Stimulated activated CD4-positive, alpha-beta T cell treated with anti-CD3 and anti-CD28 coated beads, Interleukin-12 subunit alpha, Interleukin-12 subunit beta, amount 100 ng/mL, for 24 hours (primary cell): ENCODE measurements at places on chromosomes 4 and X.

GRCh38 chr4:6802025-6802424, 19.5 kb downstream of the KIAA0232 start:
- no peak for DNase-seq

GRCh38 chr4:173917255-173917960, 366.1 kb downstream of the FBXO8 start:
- DNase-seq = no peak

DNA sequence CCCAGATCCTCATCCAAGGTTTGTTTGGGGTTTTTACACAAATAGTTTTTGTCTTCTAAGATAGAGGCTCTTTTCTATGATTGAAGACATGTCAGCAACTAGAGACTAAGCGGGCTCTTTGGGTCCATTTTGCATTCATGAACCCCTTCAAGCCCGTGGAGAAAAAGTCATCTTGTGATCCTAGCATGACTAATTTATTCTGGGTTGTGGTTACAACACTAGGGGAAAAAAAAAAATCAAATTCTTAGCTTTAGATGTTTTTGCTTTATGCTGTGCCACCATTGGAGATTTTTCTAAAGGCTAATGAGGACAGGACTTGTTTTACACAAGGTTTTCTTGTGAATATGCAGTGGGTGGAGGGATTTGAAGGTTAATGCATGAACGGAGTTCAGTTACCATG, 440.0 kb downstream of the PCDH7 start:
- DNase-seq = no peak

- no peak for DNase-seq
Observed at GRCh38 chr4:77010841-77011354, 61.3 kb downstream of the SEPTIN11 start.

DNA sequence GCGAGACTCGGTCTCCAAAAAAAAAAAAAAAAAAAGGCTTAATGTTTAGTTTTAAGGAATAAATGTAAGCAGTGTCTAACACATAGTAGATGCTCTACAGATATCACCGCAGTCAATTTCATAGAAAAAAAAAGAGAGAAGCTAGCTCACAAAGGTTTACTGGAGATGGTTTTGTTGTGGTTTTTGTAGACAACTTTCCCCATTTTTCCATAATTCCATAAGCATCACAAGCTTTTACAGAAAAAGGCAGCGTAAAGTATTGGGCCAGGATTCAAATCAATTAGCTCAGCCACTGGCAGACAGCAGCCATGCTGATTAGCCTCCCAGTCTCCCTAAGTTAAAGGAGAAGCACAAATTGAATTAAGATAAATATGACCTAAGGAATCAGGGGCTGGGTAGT, 1.5 kb downstream of the GRSF1 start:
- DNase-seq = no peak

DNA sequence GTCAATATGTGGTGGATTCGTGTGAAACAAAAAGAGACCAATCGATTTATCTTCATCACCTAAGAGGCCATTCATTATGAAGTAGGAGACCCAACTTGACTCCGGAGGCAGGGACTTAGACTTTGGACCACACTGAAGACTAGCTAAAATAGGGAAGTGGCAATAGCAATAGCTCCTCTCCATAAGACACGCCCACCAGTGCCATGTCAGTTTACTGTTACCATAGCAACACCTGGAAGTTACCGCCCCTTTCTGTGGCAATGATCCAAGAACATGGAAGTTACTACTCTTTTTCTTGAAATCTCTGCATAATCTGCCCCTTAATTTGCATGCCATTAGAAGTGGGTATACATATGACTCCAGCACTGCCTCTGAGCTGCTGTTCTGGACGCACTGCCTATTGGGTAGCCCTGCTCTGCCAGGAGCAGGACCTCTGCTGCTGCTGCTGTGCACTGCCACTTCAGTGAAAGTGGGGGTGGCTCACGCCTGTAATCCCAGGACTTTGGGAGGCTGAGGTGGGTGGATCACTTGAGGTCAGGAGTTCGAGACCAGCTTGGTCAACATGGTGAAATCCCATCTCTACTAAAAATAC, 163.2 kb downstream of the PRKX start:
- DNase-seq = no peak

GRCh38 chr4:89704651-89705395, 132.1 kb downstream of the SNCA start:
- DNase-seq = no peak

GRCh38 chr4:6360385-6360784, 90.7 kb downstream of the WFS1 start:
- no peak for DNase-seq

DNA sequence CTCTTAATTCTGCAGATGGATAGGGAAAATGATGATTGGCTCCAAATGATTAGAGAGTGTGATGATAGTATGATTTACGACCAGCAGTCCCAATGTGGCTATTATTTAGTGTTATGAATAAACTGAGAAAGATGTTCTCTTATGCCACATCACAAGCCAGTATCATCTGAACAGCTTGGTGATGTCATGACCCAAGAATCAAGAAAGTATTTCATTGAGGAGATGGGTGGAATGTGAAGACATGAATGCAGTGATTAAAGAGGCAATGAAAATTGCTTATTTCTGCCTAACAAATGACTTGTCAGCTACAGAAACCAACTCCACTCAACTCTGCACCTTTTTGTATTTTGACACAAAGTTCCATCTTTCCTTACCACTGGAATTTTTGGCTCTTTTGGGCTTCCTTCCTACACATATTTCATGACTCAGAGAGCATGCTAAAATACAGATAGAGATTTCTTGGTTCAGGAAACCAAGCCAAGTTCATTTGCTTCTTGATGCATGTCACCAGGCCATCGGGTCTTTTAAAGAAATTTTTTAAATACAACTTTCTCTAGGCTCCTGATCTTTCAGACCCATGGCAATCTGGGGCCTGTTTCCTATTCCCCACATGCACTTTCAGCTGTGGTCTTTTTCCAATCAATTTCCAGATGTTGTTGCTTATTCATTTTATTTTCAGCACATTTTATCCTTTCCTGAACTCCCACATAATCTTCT, 174.2 kb downstream of the HHIP start:
- no peak for DNase-seq

DNA sequence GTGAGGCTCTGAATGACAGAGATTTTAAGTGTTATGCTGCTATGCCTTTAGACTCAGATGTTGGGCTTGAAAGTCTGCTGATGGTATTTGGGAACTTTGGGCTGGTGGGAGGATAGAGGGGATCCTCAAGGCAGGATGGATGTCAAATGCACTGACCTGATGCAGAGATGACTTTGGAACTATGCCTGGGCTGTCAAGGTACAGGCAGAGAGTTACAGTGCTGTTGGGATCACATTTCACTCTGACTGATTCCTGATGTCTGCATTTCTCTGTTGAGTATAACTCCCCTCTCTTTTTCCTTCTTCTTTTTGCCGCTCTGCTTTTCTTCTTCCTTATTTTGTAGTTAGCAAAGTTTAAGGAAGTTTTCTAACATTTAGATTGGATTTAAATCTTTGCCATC, 271.8 kb upstream of the ARX start:
- DNase-seq = no peak

DNA sequence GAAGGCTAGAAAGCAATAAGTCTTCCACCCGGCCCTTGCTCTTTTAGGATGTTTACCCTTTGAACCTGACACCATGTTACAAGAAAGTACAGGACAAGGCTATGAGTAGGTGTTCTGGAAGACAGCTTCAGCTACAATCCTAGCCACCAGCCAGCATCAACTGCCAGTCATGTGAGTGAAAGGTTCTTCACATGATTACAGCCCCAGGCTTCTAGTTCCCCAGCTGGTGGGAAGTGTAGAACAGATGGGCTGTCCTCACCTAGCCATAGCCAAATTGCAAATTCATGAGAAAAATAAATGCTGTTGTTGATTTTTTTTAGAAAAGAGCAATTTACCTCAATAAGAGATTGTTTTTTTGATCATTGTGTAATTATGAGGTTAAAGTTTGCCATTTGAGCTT, 60.8 kb downstream of the GRXCR1 start:
- DNase-seq = no peak

GRCh38 chrX:103883533-103883932, 51.5 kb upstream of the RAB9B start:
- no peak for DNase-seq

- DNase-seq = no peak
Observed at GRCh38 chr4:167622481-167623240, 388.4 kb upstream of the SPOCK3 start.

DNA sequence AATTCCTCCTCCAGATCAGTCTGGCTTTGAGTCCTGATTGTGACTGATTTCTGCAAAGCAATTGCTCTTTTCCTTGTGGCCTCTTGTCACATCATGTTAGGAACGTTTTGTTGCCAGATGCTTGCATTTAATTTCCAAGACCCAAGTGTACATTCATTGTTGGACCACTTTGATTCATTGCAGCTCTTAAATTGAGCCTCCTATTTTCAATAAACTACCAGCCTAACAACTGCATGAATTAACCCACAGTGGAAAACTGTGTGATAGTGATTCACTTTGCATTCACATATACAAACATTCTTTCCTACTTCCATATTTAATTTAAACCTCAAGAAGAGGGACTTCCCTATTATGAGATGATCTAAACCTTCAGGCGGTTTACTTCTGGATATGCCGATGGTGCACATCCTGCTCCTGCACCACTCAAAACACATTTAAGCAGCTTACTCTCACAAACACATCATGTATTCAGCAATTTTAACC, 118.4 kb downstream of the AFF1 start:
- DNase-seq = no peak

- DNase-seq = no peak
Observed at GRCh38 chrX:41108007-41108406, 22.8 kb downstream of the USP9X start.

DNA sequence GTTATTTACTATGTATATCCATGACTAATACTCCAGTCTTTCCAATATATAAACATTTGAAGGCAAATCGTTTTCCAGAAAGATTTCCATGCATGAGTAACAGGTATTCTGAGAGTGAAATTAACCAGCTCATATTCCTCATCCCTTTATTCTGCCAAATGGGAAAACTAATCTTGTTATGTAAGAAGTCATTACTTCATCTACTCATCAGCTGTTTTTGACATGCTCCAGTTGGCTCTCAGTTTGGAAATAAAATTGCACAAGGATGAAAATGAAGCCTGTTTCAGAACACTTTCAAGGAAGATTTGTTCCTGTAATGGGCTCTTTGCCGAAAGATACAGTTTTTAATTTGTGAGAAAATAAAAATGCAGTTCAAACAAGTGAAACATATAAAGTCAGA, 121.9 kb downstream of the KCTD8 start:
- no peak for DNase-seq

- no peak for DNase-seq
Observed at GRCh38 chr4:75494563-75494962, 19.6 kb downstream of the RCHY1 start.

GRCh38 chr4:140238351-140239056, 84.5 kb upstream of the MAML3 start:
- DNase-seq = no peak

GRCh38 chr4:104763554-104764222, 269.0 kb upstream of the CXXC4 start:
- DNase-seq = no peak

DNA sequence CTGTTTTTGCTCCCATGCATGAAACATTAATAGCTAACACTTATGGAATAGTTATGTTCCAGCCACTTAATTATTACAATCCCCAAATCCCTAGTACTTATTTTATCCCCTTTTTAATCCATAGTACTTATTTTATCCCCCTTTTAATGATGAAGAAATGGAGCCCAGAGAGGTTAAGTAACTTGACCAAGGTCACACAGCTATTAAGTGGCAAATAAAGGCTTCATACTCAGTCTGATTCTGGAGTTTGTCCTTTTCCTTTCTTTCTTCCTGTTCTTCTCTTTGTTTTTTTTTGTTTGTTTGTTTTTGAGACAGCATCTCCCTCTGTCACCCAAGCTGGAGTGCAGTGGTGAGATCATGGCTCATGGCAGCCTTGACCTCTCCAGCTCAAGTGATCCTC, 2.2 kb downstream of the NKAP start:
- DNase-seq = no peak

DNA sequence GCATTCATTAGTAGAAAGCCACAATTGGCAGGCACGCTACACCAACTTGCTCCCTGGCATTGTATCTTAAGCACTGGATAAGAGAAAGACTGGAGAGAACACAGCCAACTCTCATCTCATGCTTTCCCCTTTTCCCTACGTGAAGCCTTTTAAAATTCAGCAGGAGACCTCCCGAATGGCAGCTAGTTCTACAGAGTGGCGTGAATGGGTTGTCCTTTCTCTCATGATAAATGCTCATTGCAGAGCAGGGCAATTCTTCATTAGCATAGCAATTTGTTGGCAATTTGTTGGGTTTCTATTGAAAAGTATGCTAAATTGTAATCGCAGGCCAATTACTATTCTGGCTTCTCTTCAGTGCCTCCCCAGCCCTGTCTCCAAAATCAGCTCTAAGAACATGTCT, 48.0 kb downstream of the SEPTIN11 start:
- DNase-seq = no peak

GRCh38 chr4:33579951-33580350, 2664.4 kb downstream of the ARAP2 start:
- no peak for DNase-seq

DNA sequence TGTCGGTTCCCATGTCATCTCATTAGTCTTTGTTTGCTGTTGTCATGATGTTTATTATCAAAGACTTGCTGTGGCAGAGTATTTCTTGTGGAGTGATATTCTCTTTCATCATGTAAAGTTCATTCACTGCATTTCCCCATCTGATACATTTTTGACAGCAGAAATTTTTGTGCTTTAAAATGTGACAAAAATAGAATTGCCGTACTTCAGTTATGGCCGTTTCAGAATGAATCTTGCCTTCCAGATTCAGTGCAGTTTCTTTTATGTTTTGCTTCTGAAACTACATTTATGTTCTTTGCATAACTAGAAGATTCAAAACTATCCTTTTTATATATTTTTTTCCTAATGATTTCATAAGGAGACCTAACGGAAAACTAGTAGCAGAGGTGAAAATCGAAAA, 10.0 kb downstream of the CSTF2 start:
- no peak for DNase-seq

GRCh38 chrX:66036231-66036630, 3.6 kb downstream of the VSIG4 start:
- no peak for DNase-seq

DNA sequence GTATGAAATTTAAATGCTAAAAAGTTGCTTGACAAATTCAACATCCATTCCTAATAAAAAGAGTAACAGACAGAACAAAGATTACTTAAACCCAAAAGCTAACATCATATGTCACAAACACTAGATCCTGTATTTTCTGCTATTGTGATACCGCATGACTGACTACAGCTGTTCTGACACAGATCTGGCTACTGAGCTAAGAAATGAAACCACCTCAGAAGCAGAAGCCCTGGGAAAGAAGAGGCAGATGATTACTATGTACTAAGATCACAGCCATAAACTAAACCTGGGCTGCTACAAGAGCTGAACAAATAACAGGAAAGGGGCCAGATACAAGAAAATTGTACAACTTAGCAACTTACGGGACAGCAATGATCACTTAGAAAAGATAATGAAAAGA, 9.4 kb downstream of the LETM1 start:
- DNase-seq = no peak

DNA sequence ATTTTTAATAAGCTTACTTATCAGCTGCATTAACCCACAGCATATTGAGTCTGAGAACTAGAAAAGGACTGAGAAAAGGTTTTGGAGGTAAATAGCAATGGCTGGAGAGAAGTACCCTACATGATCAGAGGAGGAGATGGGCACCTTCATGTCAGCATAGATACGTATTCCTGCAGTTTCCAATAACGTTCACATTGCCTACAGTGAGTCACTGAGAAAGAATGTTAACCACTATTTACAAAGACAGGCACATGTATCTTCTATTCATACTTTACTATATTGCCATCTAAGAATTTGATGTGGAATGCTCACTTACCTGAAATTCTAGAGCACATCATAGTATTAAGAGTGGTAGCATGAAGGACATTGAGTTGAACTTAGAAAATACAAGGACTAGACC, 92.5 kb downstream of the TLL1 start:
- no peak for DNase-seq
